ENCODE measurements at places on chromosomes 11 and 22. TPM values are rescaled to one million over a fixed set of nuclear protein-coding genes. Genes with fewer than 3 reads are reported as not detected.
A peak's percentile ranks its signal among the peaks of the same experiment; 100 is the strongest.

The ZC3H12C gene
- 0.45 TPM for total RNA-seq

DNA sequence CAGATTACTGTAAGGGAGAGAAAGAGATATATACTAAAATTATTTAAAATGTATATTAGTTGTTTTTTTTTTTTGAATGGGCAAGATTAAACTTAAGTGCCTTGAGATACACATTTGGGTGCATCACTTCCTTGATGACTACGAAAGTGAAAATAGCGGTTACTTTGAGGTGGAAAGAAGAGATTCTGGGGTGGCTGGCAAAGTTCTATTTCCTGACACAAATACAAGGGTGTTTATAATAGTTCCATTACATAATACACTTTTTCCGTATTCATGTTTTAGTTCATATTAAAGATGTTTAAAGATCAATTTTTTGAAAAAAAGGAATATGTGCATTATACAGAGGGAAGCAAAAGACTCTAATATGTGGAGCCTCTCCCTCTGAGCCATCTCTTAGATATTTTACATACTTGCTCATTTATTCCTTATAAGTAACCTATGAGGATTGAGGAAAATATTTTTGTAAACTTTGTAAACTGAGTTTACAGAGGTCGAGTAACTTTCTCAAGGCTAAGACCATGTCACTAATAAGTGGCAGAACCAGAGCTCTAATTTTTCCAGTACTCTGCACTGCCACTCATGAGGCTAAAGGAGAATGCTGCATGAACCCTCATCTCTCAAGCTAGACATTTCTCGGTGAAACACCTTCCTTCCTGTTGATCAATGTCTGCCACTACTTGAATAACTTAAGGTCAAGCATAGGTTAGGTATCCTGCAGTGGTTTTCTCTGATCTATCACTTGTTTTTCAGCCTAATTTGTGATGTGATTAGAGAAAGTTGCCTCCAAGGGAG is 58.6 kb downstream of the DDIAS start:
- H3K4me3 ChIP-seq: peak overlapping the region; percentile 42
- H3K27me3 ChIP-seq: no peaks in the 10 kb centered on the region
- DNase-seq: peak; percentile 65
- H3K4me1 ChIP-seq: peaks cover 82% of the 10 kb centered on the region
- peak overlapping the region; percentile 62 for H3K27ac ChIP-seq
- peaks cover 33% of the 10 kb centered on the region for H3K36me3 ChIP-seq

DNA sequence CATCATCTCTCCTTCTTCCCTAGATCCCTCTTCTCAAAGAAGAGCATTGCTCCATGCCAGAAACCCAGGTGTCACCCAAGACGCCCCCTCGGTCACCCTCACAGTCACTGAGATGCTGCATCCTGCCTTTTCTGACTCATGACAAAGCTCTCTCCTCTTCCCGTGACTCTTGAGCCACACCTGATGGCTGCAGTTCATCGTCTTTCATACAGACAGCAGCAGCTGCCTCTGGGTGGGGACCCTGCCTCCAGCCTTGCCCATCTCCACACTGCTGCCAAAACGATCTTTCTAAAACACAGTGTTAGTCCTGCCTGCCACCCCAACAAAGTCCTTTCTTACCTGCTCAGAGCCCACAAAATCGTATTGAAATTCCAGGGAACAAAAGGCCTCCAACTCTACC is 44.8 kb downstream of the BUD13 start:
- no peaks in the 10 kb centered on the region for H3K27me3 ChIP-seq
- H3K4me3 ChIP-seq: no peak overlapping the region
- no peak for DNase-seq
- no peaks in the 10 kb centered on the region for H3K36me3 ChIP-seq
- no peak overlapping the region for H3K27ac ChIP-seq

- DNase-seq: peak; percentile 63
- H3K4me1 ChIP-seq: peaks cover 6% of the 10 kb centered on the region
- peaks cover 34% of the 10 kb centered on the region for H3K27me3 ChIP-seq
- H3K27ac ChIP-seq: peak within 1 kb of the TSS; percentile 47
These were observed at the start of gene ME3 for GRCh38 chr11:86672007-86672621. TSS of gene ME3 (minus strand) at chr11:86672616.

DNA sequence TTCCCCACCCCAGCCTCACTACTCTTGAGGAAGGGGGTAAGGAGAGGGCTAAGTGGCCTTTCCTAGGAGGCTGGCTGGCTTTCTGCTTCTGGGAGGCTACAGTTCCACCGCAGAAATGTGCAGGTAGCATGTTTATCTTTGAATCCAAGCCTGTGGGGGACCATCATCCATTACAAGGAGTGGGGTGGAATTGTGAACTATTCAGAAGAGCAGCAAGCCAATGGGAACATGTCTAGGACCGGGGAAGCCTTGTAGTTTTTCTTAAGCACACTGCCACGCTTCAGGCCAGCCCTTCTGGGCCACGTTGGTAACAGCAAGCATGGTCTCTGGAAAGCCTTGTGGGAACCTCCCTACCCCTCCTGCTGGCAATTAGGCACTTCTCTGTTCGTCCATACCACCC is 100.3 kb downstream of the AMOTL1 start:
- H3K27ac ChIP-seq: no peak overlapping the region
- H3K36me3 ChIP-seq: no peaks in the 10 kb centered on the region
- no peak for DNase-seq
- no peaks in the 10 kb centered on the region for H3K4me1 ChIP-seq
- H3K27me3 ChIP-seq: no peaks in the 10 kb centered on the region
- no peak overlapping the region for H3K4me3 ChIP-seq

DNA sequence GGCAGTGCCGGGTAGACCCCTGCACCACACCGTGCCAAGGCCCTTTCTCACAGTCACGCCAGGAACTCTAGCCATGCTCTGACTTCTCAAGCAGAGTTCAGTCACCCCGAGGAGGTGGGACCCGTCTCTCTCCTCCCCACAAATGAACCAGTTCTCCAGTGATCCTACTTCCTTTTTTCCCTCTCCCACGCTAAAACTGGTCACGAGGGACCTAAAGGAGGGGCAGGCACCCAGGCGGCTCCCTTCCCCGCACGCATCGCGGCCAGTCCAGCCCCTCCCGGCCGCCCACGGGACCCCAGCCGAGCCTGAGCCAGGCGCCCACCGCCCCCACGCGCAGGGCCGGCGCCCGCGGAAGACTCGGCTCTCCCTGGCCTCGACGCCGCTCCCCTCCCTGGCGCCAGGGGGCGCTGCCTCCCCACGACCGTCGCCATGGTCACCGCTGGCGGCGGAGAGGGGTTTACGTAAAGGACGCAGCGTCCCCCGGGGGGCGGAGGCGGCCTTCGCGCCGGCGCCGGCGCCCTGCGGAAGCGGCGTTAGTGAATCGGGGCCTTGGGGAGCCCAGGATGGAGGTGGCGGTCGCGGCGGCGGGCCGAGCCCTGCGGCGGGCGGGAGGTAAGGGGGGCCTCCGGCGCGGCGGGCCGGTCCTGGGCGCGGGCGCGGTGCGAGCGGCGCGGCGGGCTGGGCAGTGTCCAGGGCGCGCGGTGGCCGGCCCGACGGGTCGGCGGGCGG is at the start of gene DAGLA:
DAGLA (plus strand) TSS at position 499 of the 729 bp plus-strand sequence. CDS start 39,765 bp downstream, outside the sequence.
- DNase-seq: peak; percentile 76
- peaks cover 23% of the 10 kb centered on the region for H3K27me3 ChIP-seq
- no peaks in the 10 kb centered on the region for H3K36me3 ChIP-seq
- peaks cover 3% of the 10 kb centered on the region for H3K4me1 ChIP-seq
